Caki2 (cell line): ENCODE measurements at places on chromosomes 5 and 9. TPM values are rescaled to one million over a fixed set of nuclear protein-coding genes. Genes with fewer than 3 reads are reported as not detected.
A peak's percentile ranks its signal among the peaks of the same experiment; 100 is the strongest.

The FOXD4L5 gene
- total RNA-seq = not detected in 2 replicates

DNA sequence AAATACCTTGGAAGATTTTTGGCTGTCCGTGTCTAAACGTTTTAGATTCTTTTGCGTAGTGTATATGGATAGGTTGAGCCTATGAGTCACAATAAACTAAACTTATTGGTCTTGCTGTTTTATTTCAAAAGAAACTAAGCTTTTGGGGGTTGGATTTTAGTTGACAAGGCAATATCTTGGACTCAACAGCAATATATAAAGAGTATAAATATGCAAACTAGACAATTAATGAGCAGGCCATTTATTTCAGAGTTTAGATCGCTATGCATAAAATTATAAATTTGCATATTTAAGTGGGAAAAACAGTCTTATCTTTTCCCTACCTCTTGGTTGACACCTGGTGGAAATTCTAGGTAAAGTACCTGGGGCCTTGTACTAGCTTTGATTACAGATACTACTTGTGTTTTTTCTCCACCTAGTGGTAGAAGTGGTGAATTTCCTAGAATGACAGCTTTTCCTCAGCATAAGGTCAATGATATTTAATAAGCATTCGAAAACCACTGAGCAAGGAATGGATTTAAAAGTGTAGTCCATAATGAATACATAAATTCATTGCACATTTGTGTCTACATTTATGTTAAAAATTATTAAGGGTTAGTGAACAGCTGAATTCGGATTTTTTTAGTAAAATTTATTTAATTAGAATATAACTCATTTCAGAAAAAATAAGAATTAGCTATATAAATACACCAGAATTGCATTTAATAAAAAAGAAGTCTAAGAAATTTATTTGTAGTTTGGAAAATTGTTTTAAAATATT is 1.7 kb upstream of the ARRDC3 start:
- peak; percentile 79 for DNase-seq

GRCh38 chr5:1858436-1858835 is 24.3 kb downstream of the IRX4 start:
- DNase-seq = no peak

GRCh38 chr5:90506221-90506620 is 23.2 kb downstream of the LYSMD3 start:
- DNase-seq = no peak

DNA sequence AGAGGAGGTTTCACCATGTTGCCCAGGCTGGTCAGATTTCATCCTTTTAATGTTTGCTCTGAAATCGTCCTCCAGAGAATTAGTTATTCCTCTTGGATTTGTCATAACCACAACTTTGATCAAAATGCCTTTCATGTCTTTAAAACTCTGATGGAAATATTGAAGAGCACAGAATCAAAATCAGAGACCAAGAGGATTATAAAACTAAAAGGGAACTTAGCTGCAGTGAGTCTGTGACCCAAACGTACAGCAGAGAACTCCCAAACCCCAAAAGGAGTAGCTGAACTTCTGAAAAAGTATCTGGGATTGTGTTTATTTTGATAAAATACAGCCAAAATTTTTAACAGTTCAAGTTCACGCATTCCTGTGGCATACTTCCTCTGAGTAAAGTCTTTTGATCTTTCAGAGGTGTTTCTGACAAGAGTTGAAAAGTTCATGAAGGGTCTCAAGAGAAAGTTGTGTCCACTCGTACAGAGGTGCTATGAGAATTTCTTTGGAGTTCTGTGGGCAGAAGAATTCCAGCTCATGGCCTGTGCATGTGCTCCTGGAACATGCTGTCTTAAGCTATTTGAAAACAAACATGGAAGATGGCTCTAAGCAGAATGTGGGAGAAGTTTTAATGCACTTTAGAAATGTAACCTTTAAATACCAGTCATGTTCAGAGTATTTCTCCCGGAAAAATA is 124.0 kb downstream of the ESM1 start:
- DNase-seq = no peak

GRCh38 chr5:39013938-39014337 is 60.3 kb downstream of the RICTOR start:
- DNase-seq = no peak

- DNase-seq = no peak
These were observed 12.5 kb upstream of the RAD23B start for GRCh38 chr9:107270580-107270979.

The OTULINL gene
- 2.1 and 2.5 TPM in 2 replicates for total RNA-seq

The PCDHGC5 gene
- total RNA-seq = not detected in 2 replicates

The ODF2 gene
- total RNA-seq = 31.4 and 32.1 TPM in 2 replicates

GRCh38 chr9:128394379-128395168 is 23.4 kb downstream of the URM1 start:
- DNase-seq = no peak

The GIN1 gene
- 1.4 and 4.5 TPM in 2 replicates for total RNA-seq

GRCh38 chr9:114000671-114001409 is 77.3 kb downstream of the AMBP start:
- no peak for DNase-seq

- DNase-seq = no peak
These were observed 238.4 kb downstream of the ARRDC3 start for GRCh38 chr5:91144491-91145332.

The DBH gene
- total RNA-seq = not detected in 2 replicates

- no peak for DNase-seq
These were observed 969 bp downstream of the CLK4 start for GRCh38 chr5:178625679-178626483.

DNA sequence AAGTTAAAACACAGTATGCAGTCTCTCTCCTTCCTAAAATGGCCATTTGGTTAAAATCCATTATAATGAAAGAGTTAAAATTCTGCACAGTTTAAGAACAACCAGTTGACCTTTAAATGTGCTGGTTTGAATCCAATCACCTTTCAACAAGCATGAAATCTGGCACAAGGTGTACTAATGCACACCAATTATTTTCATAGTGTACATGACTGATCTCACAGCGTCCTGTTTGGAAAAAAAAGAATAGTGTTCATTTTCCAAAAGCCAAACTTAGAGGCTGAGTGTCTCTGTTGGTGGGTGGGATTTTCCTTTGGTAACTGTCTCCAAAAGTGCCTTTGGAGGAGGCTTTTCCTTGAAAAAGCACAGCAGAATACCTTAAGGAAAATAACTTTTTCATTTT is 180.6 kb downstream of the DEPDC1B start:
- DNase-seq = no peak

DNA sequence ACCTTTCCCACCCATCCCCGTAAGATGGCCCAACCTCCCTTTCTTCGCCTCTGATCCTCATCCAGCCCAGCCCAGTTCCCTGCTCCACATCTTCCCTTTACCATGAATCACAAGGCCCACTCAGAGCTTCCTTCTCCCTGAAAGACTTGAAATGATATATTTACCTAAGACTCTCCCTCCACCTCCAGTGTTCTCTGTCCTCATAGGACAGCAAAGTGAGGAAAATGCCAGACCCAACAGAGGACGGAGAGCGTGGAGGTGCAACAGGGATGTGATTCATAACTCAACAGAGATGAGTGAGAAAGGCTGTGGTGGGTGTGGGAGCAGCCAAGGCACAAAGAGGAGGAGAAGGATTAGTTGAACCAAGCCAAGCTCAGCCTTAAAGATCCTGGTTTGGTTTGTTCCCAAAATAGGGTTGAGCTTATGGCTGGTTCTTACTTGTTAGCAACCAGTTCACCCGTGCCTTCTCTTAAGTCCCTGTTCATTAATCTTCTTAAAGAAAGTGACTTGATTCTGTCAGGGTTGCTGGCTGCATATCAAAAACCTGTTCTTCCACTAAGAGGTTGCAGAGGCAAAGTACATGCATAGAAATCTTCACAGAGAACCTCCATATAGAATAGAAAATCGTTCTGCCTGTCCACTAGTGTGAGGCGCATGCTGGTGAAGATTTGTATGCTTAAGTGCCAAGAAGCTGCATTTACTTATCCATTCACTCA is 183.2 kb downstream of the ACTL7B start:
- no peak for DNase-seq

The TAF1L gene
- not detected in 2 replicates for total RNA-seq

DNA sequence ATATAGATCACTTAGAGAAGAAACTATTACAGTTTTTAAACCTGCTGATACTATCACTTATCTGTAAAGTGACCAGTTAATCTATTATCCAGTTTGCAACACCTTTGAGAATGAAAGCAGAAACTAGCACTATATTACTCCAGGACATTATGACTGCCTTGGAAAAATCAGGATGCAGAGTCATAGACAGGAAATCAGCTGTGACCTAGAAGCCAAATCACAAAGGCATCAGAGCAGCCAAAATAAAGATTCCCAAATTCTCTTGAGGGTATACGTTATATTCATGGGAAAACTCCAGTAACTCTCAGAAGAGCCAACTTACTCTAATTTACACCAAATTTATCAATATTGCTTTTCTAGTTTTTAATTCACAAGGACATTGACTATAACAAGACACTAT is 49.9 kb downstream of the CDO1 start:
- no peak for DNase-seq

GRCh38 chr5:148569948-148570347 is 84.4 kb downstream of the HTR4 start:
- DNase-seq = no peak

DNA sequence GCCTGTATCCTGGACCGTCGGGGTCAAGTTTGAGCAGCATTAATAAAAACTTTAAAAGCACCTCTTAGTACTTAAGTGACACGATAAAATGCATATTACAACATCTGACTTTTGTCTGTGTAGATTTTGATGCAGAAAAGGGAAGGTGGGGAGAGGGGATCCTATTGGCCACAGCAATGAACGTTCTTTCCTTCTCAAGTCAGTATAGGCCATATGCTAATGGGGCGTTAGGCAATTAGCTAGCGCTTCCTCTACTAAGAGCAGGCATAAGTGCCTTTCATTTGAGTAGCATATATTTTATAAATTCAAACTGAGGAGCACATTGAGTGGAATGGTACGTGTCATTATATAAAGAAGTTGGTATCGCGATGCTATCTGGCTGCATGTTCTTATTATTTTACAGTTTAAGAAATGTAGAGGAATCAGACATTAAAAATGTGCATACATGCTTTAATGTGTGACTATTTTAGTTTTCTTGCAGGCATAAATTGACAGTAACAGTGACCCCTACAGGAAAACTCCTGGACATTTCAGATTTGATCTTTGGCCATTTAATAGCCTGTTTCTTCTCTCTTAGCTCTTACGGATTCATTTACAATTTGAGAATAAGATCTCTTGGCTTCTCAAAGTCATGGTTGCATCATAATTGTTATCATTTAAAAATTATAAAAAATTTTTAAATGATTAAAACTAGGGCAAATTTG is 1.1 kb upstream of the GNA14 start:
- DNase-seq = no peak

GRCh38 chr5:96876292-96876850 is at the start of gene ERAP2:
Gene ERAP2, plus strand, starts transcription at chr5:96876500. Its CDS starts 3,186 bp downstream, at chr5:96879686.
- DNase-seq = peak; percentile 64

DNA sequence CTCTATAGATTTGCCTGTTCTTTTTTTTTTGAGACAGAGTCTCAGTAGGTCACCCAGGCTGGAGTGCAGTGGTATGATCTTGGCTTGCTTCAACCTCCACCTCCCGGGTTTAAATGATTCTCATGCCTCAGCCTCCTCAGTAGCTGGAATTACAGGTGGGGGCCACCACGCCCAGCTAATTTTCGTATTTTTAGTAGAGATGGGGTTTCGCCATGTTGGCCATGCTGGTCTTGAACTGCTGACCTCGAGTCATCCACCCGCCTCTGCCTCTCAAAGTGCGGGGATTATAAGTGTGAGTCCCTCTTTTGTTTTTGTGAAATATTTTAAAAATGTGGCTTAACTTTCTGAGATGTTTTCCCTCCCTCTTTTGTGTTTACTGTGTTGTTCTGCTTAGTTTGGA is 29.2 kb downstream of the HSPA4 start:
- DNase-seq = no peak
